ENCODE measurements at places on chromosomes 1 and 21.

- DNase-seq, result no peak
Observed at GRCh38 chr1:65386439-65386838, 34.0 kb upstream of the LEPR start.

- no peak for DNase-seq
Observed at GRCh38 chr21:39924577-39925308, 57.5 kb downstream of the PCP4 start.

- no peak for DNase-seq
Observed at GRCh38 chr1:168772428-168773060, 43.5 kb upstream of the DPT start.

DNA sequence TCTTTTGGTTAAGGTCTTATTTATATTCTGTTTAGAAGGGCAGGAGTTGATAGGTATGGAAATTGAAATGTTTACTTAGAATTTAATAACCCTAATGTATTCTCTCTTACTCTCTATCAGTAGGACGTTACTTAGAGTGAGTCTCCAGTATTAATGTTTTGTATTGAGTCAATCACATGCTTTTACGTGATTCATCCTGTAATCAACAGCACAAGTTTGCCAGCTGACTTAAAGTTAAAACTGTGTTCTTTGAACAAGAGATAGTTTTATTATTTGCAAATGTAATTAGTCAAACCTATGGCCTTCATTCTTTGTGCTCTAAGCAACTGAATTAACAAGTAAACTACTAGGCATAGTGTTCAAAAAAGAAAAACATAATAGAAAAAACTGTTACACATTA is 57.3 kb downstream of the PKN2 start:
- DNase-seq, result peak; percentile 34

- no peak for DNase-seq
Observed at GRCh38 chr21:45210461-45210983, 77.2 kb downstream of the POFUT2 start.

GRCh38 chr1:116540088-116540487 is 30.7 kb downstream of the CD58 start:
- no peak for DNase-seq

GRCh38 chr1:155219592-155220031 is 11.1 kb downstream of the MTX1 start:
- DNase-seq, result no peak

- no peak for DNase-seq
Observed at GRCh38 chr1:154460695-154461260, 41.2 kb upstream of the TDRD10 start.

GRCh38 chr1:77438236-77438913 is 156.6 kb downstream of the AK5 start:
- DNase-seq, result peak; percentile 81

GRCh38 chr1:24502709-24503058 is at the start of gene RCAN3:
RCAN3 (plus strand) TSS chr1:24502836; CDS start chr1:24514373, 11,537 bp downstream.
- DNase-seq, result peak; percentile 84

- DNase-seq, result no peak
Observed at GRCh38 chr1:88053065-88053464, 631.0 kb upstream of the PKN2 start.

- DNase-seq, result no peak
Observed at GRCh38 chr1:232457595-232457994, 172.3 kb downstream of the SIPA1L2 start.

DNA sequence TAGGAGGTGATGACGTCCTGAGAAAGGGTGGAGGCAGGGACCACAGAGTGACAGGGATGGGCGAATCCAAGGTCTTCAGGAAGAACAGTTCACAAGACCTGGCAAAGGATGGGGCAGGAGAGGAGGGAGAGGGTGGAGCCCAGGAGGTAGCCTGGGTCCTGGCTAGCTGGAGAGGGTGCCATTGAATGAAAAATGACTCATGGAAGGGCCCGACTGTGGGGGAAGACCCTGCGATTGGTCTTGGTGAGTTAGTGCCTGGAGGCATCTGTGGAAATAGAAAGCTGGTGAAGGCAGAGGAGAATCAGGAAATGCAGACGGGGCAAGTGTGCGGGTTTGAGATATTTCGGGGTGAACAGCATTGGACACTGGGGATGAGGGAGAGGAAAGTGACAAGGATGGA is 60.3 kb upstream of the SLC45A1 start:
- DNase-seq, result no peak

GRCh38 chr1:1510912-1511532 is 940 bp upstream of the ATAD3A start:
- DNase-seq, result peak; percentile 8

- DNase-seq, result no peak
Observed at GRCh38 chr1:26079960-26080814, 12.8 kb upstream of the TRIM63 start.

DNA sequence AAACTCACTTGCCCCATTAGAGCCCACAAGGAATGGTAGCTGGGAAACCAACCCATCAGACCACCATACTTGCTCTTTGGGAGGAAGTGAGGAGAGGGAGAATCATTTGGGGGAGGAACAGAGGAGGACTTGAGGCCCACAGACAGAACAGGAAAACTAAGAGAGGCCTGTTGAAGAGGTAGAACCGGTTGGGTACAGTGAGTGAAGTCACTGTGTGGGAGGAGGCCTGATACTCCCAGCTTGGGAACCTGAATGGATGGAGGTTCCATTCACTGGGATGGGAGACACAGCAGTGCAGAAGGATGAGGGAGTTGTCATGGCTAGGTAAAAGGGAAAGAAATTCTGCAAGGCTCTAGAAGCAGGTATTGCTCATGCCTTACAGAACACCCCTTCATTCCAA is 63.4 kb upstream of the PSEN2 start:
- no peak for DNase-seq

DNA sequence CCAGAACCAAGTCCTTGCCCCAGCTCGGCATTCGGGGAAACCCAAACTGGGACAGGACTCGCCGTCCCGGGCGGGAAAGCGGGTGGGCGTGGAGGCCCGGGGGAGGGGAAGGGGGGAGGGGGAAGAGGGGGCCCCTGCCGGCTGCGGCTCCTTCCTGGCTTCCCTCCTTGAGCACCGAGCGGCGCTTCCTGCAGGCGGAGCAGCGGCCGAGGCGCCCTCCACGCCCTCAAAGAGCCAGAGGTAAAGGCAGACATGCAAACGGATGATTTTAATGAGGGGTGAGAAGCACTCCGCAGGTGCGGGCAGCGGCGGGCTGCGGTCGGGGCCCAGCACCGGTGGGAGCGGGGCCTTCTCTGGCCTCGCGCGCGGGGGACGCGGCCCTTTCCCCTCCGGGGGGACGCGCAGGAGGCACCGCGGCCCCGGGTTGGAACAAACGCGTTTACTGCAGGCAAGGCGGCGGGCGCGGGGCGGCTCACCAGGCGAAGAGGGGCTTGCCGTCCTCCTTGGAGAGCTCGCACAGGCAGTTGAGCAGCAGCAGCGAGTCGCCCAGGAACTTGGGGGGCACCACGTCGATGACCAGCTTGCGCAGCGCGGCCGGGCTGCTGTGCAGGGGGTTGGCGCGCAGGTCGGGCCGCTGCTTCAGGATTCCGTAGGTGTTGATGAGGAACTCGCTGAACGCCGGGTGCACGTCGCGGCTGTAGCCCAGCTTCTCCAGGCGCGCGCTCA is 5.7 kb upstream of the FTCD start:
- DNase-seq, result no peak

GRCh38 chr1:94255476-94255875 is 18.1 kb upstream of the ARHGAP29 start:
- DNase-seq, result no peak

DNA sequence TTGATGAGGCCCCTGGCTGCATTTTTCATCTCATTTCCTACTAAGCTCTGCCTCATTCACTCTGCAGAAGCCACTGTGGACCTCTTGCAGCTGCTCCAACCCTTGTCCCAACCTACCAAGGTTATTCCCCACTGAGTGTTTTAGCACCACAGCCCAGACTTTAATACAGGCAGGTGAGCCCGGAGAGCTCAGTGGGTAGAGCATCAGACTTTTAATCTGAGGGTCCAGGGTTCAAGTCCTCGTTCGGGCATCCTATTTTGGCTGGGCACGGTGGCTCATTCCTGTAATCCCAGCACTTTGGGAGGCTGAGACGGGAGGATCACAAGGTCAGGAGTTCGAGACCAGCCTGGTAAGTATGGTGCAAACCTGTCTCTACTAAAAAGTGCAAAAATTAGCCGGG is 18.1 kb upstream of the BLACAT1 start:
- DNase-seq, result no peak

DNA sequence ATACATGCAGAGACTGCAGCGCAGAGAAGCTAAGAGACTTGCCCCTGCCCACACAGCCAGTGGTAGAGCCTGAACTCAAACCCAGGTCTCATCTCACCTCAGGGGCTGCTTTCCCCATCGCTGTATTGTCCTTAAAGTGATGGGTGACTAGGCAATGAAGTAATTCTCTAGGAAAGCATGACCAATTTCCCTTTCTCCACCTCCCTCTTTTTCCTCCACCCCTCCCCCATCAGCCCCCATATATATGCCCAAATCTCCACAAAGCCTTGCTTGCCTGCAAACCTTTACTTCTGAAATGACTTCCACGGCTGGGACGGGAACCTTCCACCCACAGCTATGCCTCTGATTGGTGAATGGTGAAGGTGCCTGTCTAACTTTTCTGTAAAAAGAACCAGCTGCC is at the start of gene IL24:
Gene IL24 (plus strand): TSS at position 269 of the 400 bp plus-strand sequence. CDS start 390 bp downstream, outside the sequence.
- DNase-seq, result no peak

- no peak for DNase-seq
Observed at GRCh38 chr1:97898948-97899347, 21.9 kb downstream of the DPYD start.

DNA sequence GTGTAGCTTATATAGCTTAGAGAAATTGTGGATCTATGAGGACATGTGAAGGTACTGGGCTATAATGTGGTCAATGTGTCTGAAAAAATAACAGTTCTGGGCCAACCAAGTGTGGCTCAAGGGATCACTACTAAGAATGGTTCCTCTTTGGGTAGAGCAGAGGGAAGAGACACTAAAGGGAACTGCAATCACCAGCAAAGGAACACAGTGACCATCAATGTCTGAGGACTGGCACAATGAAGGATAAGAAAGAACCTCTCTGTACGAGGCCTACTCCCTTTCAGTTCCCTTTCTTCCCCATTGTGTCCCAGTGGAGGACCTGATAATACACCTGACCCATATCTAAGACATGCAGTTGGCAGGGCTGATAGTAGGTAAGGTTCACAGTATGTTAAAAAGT is 89.9 kb upstream of the JAK1 start:
- DNase-seq, result no peak

GRCh38 chr1:156491151-156491949 is 9.2 kb downstream of the MEF2D start:
- DNase-seq, result no peak

DNA sequence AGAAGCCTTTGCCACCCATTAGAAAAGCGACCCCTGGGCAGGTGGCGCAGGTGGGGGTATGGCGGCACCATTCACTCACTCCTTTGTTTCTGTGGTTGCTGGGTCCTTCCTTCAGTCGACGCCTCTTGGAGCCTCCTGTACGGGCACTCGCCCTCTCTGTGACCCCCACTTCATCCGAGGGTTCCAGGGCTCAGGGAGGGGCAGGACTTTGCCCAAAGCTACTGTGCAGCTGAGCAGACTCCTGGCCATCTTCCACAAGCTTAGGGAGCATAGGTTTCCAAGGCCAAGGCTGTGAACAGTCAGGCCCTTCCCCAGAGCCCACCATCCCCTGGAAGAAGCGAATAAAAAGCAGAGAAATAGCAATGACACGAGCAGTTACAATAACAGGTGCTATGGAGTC is 190.7 kb upstream of the ARHGEF16 start:
- no peak for DNase-seq

DNA sequence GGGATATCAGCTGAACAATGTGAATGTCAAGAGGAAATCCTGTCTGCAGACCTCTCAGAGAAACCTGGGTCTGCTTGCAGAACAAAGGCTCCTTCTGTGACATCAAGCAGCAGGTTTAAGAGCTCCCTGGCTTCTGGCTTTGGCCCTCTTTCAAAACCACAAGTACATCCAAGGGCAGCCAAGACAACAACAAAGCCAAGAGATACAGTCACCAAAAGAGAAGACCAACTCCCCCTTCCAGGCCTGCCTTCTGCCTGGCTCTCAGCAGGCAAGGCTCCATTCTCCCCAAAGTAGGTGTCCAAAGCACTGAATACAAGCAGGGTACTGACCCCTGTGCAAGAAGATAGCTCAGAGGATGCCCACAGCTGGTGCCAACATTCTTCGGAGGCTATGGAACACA is 11.5 kb downstream of the BCAR3 start:
- peak; percentile 81 for DNase-seq

DNA sequence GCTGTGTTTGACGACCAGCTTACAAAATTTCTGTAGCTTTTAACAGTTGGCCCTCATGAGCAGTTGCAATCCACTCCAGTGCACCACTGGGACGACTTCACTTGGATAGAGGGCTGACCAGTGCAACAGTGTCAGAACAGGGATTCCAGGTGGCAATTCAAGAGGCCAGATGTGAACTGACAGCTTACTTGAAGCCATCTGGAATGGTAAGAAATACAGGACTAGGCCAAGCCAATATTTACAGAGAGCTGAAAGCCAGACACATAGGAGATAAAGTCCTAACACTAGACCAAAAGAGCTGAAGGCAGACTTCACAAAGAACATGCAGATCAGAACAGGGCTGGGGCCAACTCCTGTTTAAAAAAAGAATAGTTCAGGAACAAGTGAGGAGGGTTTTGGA is 93.5 kb upstream of the NFIA start:
- DNase-seq, result peak; percentile 9

GRCh38 chr21:29481081-29481480 is 182.4 kb downstream of the BACH1 start:
- peak; percentile 73 for DNase-seq

- DNase-seq, result no peak
Observed at GRCh38 chr1:187938092-187938491, 1109.3 kb downstream of the PLA2G4A start.

DNA sequence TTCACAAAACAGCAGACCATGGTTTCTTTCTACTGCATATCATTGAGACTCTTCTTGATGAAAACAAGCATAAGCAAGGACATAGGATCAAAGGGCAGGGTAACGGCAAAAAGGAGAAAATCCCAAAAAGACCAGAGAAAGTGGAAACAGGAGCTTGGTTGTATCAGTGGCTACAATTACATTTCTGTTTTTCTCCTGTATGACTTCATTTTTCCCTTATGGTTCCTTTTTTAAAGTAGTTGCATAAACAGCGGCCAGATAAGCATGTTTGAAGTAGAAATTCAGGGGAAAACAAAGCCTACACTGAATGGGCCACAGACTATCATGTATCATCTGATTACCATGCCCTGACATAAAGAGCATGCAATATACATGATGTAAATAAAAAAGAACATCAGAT is 4.6 kb downstream of the EGLN1 start:
- DNase-seq, result no peak

GRCh38 chr1:156914440-156914856 is 6.0 kb upstream of the LRRC71 start:
- peak; percentile 81 for DNase-seq

- no peak for DNase-seq
Observed at GRCh38 chr1:2159124-2159523, 35.4 kb downstream of the FAAP20 start.

GRCh38 chr21:34844924-34845238 is 176.1 kb downstream of the CLIC6 start:
- DNase-seq, result no peak

DNA sequence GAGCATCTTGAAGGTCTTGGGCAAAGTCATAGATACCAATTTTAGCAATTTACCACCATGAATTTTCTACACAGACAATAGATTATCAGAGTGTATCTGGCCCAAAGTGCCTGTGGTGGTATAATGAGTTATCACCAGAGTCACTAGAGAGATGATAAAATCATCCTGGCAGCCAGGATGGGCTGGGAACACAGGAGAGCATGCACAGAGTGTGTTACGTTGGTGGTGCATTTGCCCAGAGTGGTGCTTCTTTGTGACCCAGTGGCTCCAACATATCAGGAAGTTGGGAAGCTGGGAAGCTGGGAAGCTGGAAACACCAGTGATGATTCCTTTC is 236.7 kb upstream of the PROX1 start:
- DNase-seq, result no peak

Measured in fibroblast of skin of abdomen (primary cell).